ENCODE measurements at places on chromosomes 6 and 20. TPM values are rescaled to one million over a fixed set of nuclear protein-coding genes. Genes with fewer than 3 reads are reported as not detected.

DNA sequence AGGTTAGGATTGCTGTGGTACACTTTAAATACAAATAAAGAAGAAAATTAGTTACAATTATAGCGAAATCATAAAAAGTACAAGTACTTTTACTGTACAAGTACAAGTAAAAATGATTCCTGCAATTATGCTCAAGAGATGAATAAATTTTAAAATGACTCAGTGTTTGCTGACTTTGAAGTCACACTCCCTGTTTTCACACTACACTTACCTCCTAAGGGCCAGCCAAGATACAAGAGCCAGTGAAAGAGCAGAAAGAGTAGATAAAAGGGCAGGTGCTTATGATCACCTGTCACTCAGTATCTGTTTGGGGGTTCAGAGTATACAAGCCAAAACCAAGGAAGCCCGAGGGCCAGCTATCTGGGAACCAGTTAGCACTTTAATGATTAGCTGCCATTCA lies 41.0 kb upstream of the COL21A1 start:
- H3K4me1 ChIP-seq = no peaks in the 10 kb centered on the region
- no peaks in the 10 kb centered on the region for H3K36me3 ChIP-seq
- H3K4me3 ChIP-seq = no peak overlapping the region
- no peaks in the 10 kb centered on the region for H3K27me3 ChIP-seq
- no peak for DNase-seq
- no peak overlapping the region for H3K27ac ChIP-seq

GRCh38 chr6:158237656-158238055 lies 69.5 kb downstream of the GTF2H5 start:
- H3K27ac ChIP-seq = no peak overlapping the region
- no peaks in the 10 kb centered on the region for H3K36me3 ChIP-seq
- H3K4me3 ChIP-seq = no peak overlapping the region
- no peak for DNase-seq
- no peaks in the 10 kb centered on the region for H3K27me3 ChIP-seq

GRCh38 chr20:46128310-46129151 lies 10.4 kb downstream of the CD40 start:
- no peak overlapping the region for H3K27ac ChIP-seq
- no peaks in the 10 kb centered on the region for H3K4me1 ChIP-seq
- no peaks in the 10 kb centered on the region for H3K27me3 ChIP-seq
- no peak for DNase-seq

Gene PRSS35
- 0.39 TPM for total RNA-seq

GRCh38 chr6:91288741-91289140 lies 701.9 kb upstream of the MAP3K7 start:
- no peak overlapping the region for H3K4me3 ChIP-seq
- no peaks in the 10 kb centered on the region for H3K36me3 ChIP-seq
- H3K27me3 ChIP-seq = no peaks in the 10 kb centered on the region
- DNase-seq = no peak
- no peak overlapping the region for H3K27ac ChIP-seq
- no peaks in the 10 kb centered on the region for H3K4me1 ChIP-seq

DNA sequence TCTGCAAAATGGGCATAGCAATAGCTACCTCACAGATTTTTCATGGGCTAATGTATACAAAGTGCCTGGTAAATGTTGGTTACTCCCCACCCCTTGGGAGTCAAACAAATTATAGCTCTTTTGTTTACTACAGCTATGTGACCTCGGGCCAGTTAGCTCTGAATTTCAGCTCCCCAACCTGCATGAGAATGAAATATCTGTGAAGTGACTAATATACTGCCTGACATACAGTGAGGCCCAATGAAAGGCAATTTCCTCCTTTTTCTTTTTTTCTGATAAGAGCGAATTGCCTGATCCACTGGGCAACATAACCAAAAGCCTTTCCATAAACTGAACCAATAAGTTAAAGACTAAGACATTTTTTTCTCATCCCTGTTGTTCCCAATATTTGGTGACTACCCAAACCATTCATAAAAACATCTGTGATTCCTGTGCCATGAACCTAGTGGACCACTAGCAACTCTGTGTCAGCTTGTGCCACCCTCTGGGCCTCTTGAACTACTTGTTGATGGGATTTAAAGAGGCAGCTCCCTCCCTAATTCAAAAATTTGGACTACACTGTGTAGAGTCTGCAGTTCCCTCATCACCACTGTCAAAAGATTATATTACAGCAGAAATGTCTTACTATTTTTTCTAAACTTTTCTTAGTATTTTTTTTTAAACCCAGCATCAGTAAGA lies 91.9 kb upstream of the TMEM30A start:
- no peak overlapping the region for H3K4me3 ChIP-seq
- no peaks in the 10 kb centered on the region for H3K4me1 ChIP-seq
- no peaks in the 10 kb centered on the region for H3K27me3 ChIP-seq
- no peak overlapping the region for H3K27ac ChIP-seq
- DNase-seq = no peak

GRCh38 chr20:20666359-20666758 lies 46.1 kb downstream of the RALGAPA2 start:
- no peak overlapping the region for H3K27ac ChIP-seq
- no peak for DNase-seq
- no peaks in the 10 kb centered on the region for H3K27me3 ChIP-seq
- no peak overlapping the region for H3K4me3 ChIP-seq

GRCh38 chr6:113291751-113292445 lies 565.2 kb upstream of the MARCKS start:
- no peak overlapping the region for H3K4me3 ChIP-seq
- no peaks in the 10 kb centered on the region for H3K4me1 ChIP-seq
- no peaks in the 10 kb centered on the region for H3K36me3 ChIP-seq
- no peaks in the 10 kb centered on the region for H3K27me3 ChIP-seq

Gene RMND1
- 17.0 TPM for total RNA-seq

Gene AVP
- total RNA-seq = not detected

Gene PGC
- total RNA-seq = not detected

- H3K4me3 ChIP-seq = no peak overlapping the region
- no peak overlapping the region for H3K27ac ChIP-seq
- no peak for DNase-seq
- H3K36me3 ChIP-seq = no peaks in the 10 kb centered on the region
- H3K27me3 ChIP-seq = no peaks in the 10 kb centered on the region
- peaks cover 17% of the 10 kb centered on the region for H3K4me1 ChIP-seq
Measured at GRCh38 chr20:53735536-53736050, 142.0 kb upstream of the ZNF217 start.

DNA sequence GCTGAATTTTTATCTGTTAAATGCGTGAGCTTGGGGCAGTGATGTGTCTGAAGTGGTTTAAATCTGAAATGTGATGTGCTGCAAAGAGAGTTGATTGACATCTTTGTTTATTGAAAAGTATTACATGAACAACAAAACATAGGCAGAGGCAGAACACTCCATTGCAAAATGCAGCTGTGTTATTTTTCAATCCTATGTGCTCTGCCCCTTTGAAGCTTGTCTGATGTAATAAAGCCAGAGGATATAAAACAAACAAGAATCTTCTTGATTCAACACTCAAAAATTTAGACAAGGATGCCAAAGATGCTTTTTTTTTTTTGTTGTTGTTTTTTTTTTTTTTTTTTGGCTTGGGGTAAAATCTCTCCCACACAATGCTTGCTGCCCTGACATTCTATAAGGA lies 482.4 kb upstream of the MMS22L start:
- H3K36me3 ChIP-seq = no peaks in the 10 kb centered on the region
- H3K4me3 ChIP-seq = no peak overlapping the region
- no peak overlapping the region for H3K27ac ChIP-seq
- DNase-seq = no peak
- H3K4me1 ChIP-seq = no peaks in the 10 kb centered on the region

DNA sequence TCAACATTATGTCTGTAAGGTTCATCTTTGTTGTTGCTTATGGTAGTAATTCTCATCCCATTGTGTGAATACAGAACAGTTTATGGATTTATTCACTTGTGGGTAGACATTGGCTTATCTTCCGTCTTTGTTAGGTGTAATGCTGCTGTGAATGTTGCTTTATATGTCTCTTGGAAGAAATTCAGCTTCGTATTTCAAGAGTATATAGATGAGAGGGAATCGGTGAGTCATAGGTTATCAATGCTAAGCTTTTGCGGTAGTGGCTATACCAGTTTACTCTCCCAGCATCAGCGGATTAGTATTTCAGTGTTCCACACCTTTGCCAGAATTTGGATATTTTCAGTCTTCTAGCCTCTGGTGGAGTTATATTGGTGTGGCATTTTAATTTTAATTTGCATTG lies 77.8 kb downstream of the ZFAND3 start:
- no peak for DNase-seq
- no peaks in the 10 kb centered on the region for H3K36me3 ChIP-seq
- no peak overlapping the region for H3K27ac ChIP-seq

GRCh38 chr6:53672237-53672636 lies 6.7 kb upstream of the KLHL31 start:
- no peak overlapping the region for H3K27ac ChIP-seq
- no peaks in the 10 kb centered on the region for H3K27me3 ChIP-seq
- H3K4me1 ChIP-seq = no peaks in the 10 kb centered on the region
- no peak overlapping the region for H3K4me3 ChIP-seq
- DNase-seq = no peak

Gene SAPCD1
- total RNA-seq = 2.7 TPM

DNA sequence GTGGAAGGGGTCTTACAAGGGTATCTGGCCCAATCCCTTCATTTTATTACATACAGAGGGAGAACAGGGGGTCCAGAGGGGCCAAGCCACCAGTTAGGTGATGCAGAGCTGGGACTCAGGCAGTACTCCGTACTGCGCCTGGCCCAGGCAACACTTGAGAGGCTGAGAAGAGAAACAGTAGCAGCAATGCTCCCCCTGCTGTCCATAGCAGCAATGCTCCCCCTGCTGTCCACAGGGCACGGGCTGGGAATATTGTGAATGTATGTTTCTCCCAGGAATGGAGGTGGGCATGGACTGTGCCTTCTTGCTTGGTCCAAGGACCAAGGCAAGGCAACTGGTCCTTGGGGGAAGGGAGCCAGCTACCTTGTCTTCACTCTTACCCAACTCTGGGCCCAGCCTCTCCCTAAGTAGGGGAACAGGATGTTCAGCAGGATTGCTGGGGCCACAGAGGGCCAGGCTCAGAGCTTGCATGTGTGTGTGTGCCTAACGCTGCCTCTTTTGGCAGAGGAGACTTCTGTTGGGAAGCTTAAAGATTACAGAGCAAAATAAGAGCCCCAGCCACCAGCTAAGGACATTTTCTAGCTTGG lies 14.8 kb upstream of the FAM83C start:
- no peaks in the 10 kb centered on the region for H3K27me3 ChIP-seq
- DNase-seq = no peak

GRCh38 chr6:1285956-1286355 lies 25.9 kb upstream of the FOXQ1 start:
- no peaks in the 10 kb centered on the region for H3K4me1 ChIP-seq
- no peak for DNase-seq
- no peak overlapping the region for H3K27ac ChIP-seq
- no peaks in the 10 kb centered on the region for H3K27me3 ChIP-seq
- no peaks in the 10 kb centered on the region for H3K36me3 ChIP-seq
- no peak overlapping the region for H3K4me3 ChIP-seq

- H3K4me1 ChIP-seq = no peaks in the 10 kb centered on the region
- peaks cover 1% of the 10 kb centered on the region for H3K27me3 ChIP-seq
- H3K27ac ChIP-seq = no peak overlapping the region
- H3K36me3 ChIP-seq = no peaks in the 10 kb centered on the region
- DNase-seq = no peak
Measured at GRCh38 chr20:23434521-23435313, 4.8 kb upstream of the CSTL1 start.

DNA sequence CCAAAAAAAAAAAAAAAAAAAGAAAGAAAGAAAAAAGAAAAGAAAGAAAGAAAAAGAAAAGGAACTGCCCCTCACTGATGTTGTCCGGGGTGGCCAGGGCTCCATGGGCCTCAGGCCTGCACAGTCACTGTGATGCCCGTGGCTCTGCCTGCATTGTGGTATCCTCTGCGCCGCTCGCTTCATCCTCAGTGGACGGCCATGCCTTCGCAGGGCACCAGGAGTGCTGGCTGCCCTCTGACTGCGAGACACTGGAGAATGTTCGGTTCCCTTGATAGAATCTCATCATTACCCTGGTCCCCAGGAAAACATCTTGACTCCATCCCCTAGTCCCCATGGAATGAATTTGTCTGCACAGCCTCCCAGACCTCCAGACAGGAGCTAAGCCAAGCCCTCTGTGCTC lies 61.7 kb downstream of the TMEM242 start:
- no peaks in the 10 kb centered on the region for H3K27me3 ChIP-seq
- no peak overlapping the region for H3K27ac ChIP-seq
- H3K4me1 ChIP-seq = peaks cover 15% of the 10 kb centered on the region
- no peaks in the 10 kb centered on the region for H3K36me3 ChIP-seq

Gene CRISP3
- not detected for total RNA-seq

- DNase-seq = no peak
- no peak overlapping the region for H3K4me3 ChIP-seq
- peaks cover 26% of the 10 kb centered on the region for H3K36me3 ChIP-seq
- H3K27ac ChIP-seq = no peak overlapping the region
- no peaks in the 10 kb centered on the region for H3K27me3 ChIP-seq
Measured at GRCh38 chr20:59945731-59946130, 5.5 kb downstream of the FAM217B start.

Gene SLC13A3
- total RNA-seq = 0.36 TPM

DNA sequence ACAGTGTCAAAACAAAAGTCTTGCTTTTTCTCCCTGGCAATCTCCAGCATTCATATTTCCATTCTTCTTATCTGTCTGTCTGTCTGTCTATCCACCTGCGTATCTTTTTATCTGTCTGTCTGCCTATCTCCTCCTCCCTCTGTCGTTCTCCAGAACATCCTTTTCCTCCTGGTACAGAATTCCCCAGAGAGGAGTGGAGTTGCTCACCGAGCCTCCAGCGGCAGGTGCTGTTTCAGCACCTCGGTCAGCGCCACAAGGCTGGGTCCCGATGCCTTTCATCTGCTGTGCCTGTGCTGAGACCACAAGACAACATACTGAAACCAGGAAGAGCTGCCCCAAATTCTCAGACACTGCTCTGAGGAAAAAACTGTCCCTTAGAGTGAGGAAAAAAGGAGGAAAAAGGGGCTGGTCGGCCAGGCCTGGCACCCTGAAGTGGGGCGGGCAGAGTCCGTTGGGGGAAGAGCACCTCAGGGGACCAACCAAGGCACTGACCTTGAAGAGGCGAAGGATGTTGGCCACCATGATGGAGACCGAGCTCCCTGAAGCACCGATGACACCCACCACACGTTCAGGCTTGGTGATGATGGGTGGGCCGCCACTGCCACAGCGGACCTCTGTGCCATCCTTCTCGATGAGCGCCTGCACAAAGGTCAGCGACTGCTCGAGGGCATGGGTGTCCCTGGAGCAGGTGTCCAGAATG lies 13.3 kb downstream of the GRM4 start:
- H3K4me3 ChIP-seq = no peak overlapping the region
- no peak for DNase-seq
- H3K4me1 ChIP-seq = no peaks in the 10 kb centered on the region
- H3K36me3 ChIP-seq = no peaks in the 10 kb centered on the region
- H3K27me3 ChIP-seq = peaks cover 8% of the 10 kb centered on the region

- H3K27me3 ChIP-seq = no peaks in the 10 kb centered on the region
- H3K36me3 ChIP-seq = no peaks in the 10 kb centered on the region
- DNase-seq = no peak
- H3K4me1 ChIP-seq = no peaks in the 10 kb centered on the region
- H3K4me3 ChIP-seq = no peak overlapping the region
Measured at GRCh38 chr20:25378189-25378883, 12.3 kb downstream of the ABHD12 start.

GRCh38 chr6:12436224-12436623 lies 146.1 kb downstream of the EDN1 start:
- no peaks in the 10 kb centered on the region for H3K36me3 ChIP-seq
- H3K4me3 ChIP-seq = no peak overlapping the region
- H3K4me1 ChIP-seq = no peaks in the 10 kb centered on the region
- no peaks in the 10 kb centered on the region for H3K27me3 ChIP-seq
- H3K27ac ChIP-seq = no peak overlapping the region

Gene METTL24
- 0.39 TPM for total RNA-seq

Gene CDSN
- not detected for total RNA-seq

Gene POM121L2
- total RNA-seq = not detected

- H3K4me1 ChIP-seq = no peaks in the 10 kb centered on the region
- H3K27me3 ChIP-seq = no peaks in the 10 kb centered on the region
- DNase-seq = no peak
- no peak overlapping the region for H3K4me3 ChIP-seq
- no peak overlapping the region for H3K27ac ChIP-seq
Measured at GRCh38 chr6:128005009-128005408, 104.2 kb upstream of the THEMIS start.

All from CD4-positive, alpha-beta memory T cell (primary cell).